ENCODE measurements at places on chromosomes 6 and 20.

GRCh38 chr20:49136817-49137571 lies 51.1 kb downstream of the STAU1 start:
- DNase-seq, result no peak

DNA sequence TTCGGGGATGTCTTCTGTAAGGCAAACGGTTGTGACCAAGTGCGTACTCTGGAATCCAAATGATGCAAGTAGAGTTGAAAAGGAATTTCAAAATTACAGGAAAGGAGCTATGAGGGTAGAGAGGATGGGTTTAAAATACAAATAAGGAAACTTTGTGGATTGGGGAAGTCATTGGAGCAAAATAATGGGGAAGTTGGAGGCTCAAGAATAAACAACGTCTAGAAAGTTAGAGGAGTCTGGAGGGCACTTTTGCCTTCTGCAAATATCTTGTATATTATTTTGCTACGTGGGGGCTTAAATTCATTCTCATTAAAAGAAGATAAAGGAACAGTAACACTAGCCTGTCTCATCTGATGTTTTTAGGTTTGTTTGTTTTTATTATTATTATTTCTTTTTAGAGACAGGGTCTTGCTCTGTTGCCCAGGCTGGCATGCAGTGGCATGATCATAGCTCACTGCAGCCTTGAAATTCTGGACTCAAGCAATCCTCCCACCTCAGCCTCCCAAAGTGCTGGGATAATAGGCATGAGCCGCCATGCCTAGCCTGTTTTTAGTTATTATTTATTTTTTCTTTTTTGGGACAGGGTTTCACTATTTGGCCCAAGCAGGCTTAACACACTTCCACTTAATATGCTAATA lies 55.0 kb upstream of the TNFAIP3 start:
- no peak for DNase-seq

GRCh38 chr6:41702089-41702745 lies 33.2 kb downstream of the TFEB start:
- no peak for DNase-seq

GRCh38 chr6:41934278-41935192 lies 7.1 kb downstream of the CCND3 start:
- no peak for DNase-seq

GRCh38 chr20:58174708-58175280 lies 53.7 kb downstream of the ANKRD60 start:
- DNase-seq, result no peak

DNA sequence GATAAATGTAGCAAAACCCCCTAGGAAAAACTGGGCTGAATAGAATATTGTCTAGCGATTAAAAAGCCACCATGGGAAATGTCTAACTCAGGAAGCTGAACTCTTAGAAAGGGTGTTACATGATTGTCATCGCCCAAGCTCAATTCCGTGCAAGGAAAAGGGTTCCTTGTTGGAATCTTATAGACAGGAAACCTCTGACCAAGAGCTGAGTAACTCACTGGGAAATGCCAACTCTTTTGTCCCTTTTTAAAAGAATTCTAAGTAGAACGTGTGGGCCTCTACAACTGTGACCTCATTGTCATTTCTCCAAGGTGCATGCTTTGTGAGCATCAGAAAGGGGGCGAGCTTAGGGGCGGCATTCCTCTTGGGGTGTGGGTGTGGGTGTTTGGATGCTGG lies 88.1 kb downstream of the SYNJ2 start:
- DNase-seq, result no peak

GRCh38 chr6:35435074-35435837 lies 16.9 kb upstream of the FANCE start:
- no peak for DNase-seq

DNA sequence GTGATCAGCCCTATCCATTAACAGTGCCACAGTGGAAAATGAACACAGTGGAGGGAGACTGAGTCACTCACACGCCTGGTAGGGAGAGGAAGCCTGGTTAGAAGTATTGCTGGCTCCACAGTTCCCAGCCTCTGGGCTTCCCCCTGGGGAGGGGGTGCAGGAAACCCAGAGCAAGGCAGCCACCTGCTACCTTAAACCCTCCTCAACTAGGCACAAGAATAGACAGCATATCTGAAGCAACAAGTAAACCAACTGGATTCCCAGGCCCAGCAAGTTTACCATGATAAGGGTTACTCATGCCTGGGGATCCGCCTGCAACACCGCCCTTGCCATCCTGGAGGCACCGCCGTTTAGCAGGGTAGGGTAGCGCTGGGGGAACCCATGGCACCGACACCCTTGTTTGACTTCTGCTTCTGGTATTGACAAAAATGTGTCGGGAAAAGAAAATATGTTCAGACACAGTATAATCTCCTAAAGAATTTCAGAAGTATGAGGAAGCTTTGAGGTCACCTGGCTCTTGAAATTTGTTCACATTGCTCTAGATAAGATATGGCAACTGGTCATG lies 38.3 kb downstream of the SLC22A23 start:
- DNase-seq, result no peak

- no peak for DNase-seq
Observed at GRCh38 chr6:51495096-51495495, 592.3 kb downstream of the PKHD1 start.

DNA sequence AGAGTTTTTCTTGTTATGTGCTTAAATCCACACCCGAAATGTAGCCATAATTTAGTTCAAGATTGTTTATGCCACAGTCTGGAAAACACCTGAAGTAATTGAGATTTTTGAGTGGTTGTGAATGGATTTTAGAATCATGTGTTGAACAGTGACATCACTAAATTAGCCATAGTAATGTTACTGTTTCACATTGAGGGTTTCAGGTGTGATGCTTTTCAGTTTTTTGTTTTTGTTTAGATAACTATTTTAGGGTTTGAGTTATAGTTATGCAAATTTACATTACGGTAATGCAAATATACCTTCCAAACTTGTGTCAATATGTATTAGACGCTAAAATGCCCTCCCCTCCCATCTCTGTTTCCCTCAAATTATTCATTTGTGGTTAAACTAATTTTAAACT lies 22.9 kb downstream of the QKI start:
- DNase-seq, result no peak

- DNase-seq, result no peak
Observed at GRCh38 chr6:24766680-24767462, 7.9 kb upstream of the GMNN start.

GRCh38 chr20:408843-409696 lies 971 bp downstream of the RBCK1 start:
- DNase-seq, result no peak

GRCh38 chr6:143062551-143062950 lies 1.9 kb downstream of the AIG1 start:
- DNase-seq, result no peak

- no peak for DNase-seq
Observed at GRCh38 chr6:99645986-99646385, 39.4 kb downstream of the PRDM13 start.

DNA sequence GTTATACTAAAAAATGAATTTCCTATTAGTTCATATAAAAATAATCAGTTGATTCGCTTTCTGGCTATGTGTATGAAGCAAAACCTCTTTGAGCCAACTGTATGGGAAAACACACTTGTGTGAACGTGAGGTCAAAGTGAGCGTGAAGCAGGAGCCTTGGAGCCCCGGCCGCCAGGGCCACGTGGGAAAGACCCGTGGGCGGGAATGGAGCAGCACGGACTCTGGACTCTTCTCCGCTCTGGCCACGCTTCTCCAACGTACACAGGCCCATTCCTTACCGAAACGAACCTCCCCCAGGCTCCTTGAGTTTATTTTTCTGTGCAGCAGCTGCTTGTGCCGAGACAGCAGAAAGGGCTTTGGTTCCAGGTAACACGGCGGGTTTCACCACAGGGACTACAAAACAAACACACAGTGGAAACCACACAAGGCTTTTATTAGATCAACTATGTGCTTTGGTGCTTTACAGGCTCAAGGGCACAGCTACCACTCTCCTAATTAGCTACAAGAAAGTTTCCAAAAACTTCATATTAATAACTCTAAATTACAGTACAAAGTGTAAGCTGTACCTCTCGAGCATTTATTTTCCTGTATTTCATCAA lies 62.7 kb downstream of the TAF4 start:
- no peak for DNase-seq

GRCh38 chr6:91358986-91359385 lies 772.1 kb upstream of the MAP3K7 start:
- DNase-seq, result no peak

GRCh38 chr6:74510878-74511277 lies 695.0 kb downstream of the COL12A1 start:
- DNase-seq, result no peak

- DNase-seq, result no peak
Observed at GRCh38 chr6:26257272-26257671, 107.7 kb upstream of the BTN3A2 start.
